Nephron progenitor cell (in vitro differentiated cells): ENCODE measurements at places on chromosomes 12 and 14.

GRCh38 chr12:227286-227915 lies 13.4 kb upstream of the SLC6A12 start:
- DNase-seq = no peak

DNA sequence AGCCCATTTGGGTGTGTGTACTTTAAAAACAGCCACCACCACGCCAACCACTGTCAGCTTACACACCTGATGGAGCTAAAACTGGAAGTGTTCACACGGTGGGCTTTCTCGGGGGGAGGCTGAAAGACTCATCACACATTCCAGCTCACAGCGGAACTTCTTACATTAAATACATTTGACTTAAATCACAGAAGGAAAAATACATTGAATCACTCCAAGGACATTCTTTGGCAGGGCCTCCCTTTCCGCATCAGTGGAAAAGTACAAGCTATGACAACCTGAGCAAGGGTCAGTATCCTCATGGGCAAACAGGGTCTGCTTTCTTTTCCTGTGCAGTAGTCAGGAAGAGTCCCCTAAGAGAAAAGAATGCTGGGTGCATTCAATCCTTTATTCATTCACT lies 31.0 kb upstream of the TC2N start:
- no peak for DNase-seq

GRCh38 chr14:90280096-90280495 lies 23.7 kb downstream of the PSMC1 start:
- DNase-seq = no peak

DNA sequence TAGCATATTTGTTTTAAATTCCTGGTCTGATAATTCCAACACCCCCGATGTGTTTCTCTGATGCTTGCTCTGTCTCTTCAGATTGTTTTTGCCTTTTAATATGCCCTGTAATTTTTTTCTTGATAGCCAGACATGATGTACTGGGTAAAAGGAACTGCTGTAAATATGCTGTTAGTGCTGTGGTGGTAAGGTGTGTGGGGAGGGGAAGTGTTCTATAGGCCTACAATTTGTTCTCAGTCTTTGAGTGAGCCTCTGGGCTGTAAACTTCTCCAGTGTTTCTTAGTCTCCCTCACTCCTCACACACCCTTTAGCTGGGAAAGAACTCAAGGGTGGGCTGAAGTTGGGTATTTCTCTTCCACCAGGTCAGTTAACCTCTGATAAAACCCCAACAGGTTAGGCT lies 147.0 kb upstream of the OR4E1 start:
- DNase-seq = no peak

- DNase-seq = no peak
Observed at GRCh38 chr12:32494656-32495055, 95.3 kb downstream of the FGD4 start.

- DNase-seq = peak; percentile 24
Observed at GRCh38 chr12:51392556-51393237, 1.5 kb upstream of the GALNT6 start.

DNA sequence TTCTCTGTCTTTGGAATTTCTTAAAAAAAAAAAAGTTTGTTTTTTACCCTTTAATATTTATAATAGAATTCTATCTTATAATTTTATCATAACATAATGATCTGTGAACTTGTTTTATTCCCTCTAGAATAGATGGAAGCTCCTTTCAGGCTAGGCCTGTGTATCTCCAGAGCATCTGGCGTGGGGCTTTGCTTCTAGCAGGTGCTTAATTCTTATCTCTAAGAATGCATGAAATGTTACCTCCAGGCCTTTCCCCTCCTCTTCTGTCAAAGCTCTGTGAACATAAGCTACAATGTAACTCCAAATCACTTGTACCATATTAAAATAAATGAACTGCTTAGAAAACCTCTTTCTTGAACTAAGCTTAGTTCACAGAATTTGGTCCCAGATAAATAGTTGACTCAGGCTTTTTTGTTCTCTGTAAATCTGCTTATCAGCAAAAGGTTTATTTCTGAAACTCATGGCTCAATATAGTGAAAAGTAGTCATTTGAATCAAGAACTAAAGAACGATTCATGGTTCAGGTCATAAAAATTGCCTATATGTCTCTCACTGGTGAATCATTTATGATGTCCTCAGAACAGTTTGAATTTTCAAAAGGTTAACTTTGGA lies 407.1 kb downstream of the TRHDE start:
- DNase-seq = no peak

DNA sequence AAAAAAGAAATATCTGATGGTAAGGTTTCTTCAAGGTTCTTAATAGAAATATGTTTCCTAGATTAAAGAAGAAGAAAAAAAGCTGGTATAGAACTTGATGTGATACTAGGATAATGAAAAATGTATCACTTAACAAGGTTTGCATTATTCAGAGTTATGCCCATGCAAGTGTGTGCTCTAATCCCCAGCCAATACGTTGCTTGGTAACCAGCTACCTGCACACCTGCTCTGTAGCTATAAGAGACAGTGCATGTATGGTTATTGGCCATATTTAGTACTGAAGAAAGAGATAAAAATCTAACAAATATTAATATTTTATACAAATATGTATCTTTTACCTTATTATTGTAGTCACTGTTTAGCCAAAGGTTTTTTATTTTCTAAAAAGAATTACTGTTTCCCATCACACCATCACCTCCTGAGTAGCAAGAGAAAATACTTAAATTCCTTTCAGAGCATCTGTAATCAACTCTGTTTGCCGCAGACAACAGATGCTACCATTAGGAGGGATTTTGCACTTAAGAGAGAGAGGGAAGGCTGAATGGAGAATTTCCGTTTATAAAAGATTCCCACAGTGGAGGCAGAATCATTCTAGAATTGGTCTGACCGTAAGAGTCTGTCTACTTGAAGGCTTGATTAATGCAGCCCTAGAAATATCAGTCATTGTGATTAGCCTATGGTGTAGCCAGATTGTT lies 115.6 kb downstream of the NEDD1 start:
- DNase-seq = no peak

DNA sequence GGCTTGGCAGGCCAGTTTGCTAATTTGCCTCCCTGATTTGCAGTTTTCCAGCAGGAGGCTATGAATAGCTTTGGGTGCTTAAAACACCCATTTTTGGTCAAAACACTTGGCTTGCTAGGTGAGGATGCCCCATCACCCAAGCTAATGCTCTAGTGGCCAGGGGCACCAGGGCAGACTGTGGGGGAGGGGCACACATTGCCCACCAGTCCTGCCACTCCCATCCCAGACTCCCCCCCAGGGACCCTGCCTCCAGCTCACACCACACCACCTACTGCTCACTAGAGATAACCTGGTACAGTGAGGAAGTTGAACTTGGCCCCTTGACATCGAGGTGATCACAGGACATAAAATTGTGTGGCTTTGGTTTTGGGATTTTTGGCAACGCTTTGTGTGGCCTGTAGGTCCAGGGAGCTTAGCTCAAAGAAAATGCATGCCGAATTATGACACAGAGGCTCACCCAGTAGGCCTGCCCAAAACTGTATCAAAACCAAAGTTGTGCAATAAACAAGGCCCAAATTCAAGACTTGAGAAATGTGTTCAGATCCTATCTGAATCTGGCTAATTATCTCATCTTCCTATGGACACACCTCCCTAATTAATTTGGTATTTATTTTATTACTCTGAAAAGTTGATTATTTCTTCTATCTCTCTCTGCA lies 4.3 kb downstream of the NUAK1 start:
- no peak for DNase-seq

GRCh38 chr14:23154964-23155587 lies 28.4 kb downstream of the SLC7A8 start:
- DNase-seq = no peak

GRCh38 chr12:30026621-30027234 lies 243.0 kb upstream of the TMTC1 start:
- DNase-seq = no peak

DNA sequence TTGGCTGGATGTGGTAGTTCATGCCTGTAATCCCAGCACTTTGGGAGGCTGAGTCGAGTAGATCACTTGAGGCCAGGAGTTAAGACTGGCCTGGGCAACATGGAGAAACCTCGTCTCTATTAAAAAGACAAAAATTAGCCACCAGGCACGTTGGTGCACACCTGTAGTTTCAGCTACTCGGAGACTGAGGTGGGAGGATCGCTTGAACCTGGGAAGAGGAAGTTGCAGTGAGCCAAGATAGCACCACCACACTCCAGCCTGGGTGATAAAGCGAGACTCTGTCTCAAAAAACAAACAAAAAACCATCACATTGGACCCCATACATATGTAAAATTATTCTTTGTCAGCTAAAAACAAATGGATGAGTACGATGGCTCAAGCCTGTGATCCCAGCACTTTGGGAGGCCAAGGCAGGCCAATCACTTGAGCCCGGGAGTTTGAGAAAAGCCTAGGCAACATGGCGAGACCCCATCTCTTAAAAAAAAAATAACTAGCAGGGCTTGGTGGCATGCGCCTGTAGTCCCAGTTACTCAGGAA lies 43.9 kb downstream of the LIMA1 start:
- no peak for DNase-seq

GRCh38 chr14:21723431-21724045 lies 49.9 kb upstream of the OR4E1 start:
- peak; percentile 71 for DNase-seq

- peak; percentile 85 for DNase-seq
Observed at GRCh38 chr14:53946404-53947093, 10.1 kb downstream of the BMP4 start.

GRCh38 chr12:23139026-23139425 lies 514.1 kb downstream of the ETNK1 start:
- DNase-seq = no peak

DNA sequence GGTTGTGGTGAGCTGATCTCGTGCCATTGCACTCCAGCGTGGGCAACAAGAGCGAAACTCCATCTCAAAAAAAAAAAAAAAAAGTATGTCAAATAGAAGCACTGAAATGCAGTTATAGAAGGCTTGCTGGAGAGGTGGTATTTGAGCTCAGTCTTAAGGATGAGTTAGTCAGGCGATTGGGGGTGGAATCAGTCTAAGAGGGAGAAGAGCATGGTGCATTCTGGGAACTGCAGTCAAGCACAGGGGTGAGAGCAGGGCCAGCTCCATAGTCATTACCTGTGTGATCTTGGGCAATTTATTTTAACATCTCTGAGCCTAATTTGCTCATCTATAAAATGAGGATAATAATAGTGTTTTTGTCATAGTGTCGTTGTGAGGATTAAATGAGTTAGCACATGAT lies 5.9 kb upstream of the GNB3 start:
- DNase-seq = no peak

GRCh38 chr14:62655166-62655565 lies 390.1 kb downstream of the KCNH5 start:
- no peak for DNase-seq

DNA sequence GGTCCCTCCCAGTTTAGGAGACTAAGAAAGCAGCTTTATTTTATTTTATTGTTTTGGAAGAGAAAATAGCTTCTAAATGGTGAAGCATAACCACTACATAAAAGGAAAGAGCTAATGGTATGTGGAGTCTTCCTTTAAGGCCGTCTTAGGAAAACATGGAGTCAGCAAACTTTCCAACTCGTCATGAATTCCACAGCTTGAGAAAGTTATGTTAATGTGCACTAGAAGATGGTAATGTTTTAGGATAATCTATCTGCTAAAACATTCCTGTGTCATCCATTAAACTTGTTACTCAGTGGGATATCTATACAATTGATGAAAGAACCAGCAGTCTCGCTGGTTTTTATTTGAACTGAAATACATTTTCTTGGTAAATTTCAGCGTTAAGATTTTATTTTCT lies 448.4 kb upstream of the SEL1L start:
- no peak for DNase-seq

- DNase-seq = no peak
Observed at GRCh38 chr14:90287791-90288190, 31.4 kb downstream of the PSMC1 start.

DNA sequence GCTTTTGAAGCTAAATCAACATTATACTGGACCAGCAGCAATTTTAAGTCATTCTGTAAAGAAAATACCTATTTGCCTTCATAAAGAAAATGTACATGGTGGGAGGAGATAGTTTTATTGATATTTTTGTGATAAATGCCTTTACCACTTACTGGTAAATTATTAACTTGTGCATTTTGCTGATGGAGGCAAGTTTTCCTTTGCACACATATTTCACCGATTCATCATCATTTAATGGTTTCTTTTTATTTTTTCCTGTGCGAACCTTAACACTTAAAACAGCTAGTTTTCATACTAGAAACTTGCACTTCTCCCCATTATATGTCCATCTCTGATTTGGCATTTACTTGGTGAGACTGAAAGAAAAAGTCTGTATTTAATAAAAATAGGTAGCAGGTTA lies 239.3 kb downstream of the TRHDE start:
- DNase-seq = no peak

- DNase-seq = no peak
Observed at GRCh38 chr12:19646599-19646998, 207.3 kb downstream of the AEBP2 start.

GRCh38 chr12:124227951-124228711 lies 66.8 kb upstream of the RFLNA start:
- DNase-seq = no peak

GRCh38 chr14:101788016-101788635 lies 26.6 kb downstream of the PPP2R5C start:
- DNase-seq = no peak

- DNase-seq = peak; percentile 94
Observed at GRCh38 chr12:55715833-55716581, at the start of gene BLOC1S1. BLOC1S1 (plus strand) TSS chr12:55716046; CDS start chr12:55716052, 6 bp downstream.

- DNase-seq = no peak
Observed at GRCh38 chr12:39923364-39923763, 182.5 kb downstream of the SLC2A13 start.

- DNase-seq = no peak
Observed at GRCh38 chr14:90620568-90621077, 195.6 kb downstream of the TTC7B start.

DNA sequence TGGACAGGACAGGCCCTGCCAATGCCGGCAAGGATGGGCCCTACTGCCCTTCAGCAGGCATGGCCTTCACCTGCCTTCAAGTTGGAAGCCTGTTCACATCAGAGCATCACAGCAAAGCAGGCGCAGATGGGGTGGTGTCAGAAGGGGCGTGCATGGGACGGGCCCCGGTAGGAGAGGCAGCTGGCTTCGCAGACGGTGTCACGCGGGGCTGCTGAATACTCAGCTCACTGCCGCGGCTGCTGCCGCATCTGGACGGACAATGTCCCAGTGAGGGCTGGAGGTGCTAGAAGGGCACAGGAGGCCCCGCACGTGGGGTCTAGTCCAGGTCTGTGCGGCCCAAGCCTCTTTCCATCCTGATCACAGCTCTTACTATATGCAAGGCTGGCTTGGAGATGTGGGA lies 42.1 kb downstream of the LRCOL1 start:
- no peak for DNase-seq

DNA sequence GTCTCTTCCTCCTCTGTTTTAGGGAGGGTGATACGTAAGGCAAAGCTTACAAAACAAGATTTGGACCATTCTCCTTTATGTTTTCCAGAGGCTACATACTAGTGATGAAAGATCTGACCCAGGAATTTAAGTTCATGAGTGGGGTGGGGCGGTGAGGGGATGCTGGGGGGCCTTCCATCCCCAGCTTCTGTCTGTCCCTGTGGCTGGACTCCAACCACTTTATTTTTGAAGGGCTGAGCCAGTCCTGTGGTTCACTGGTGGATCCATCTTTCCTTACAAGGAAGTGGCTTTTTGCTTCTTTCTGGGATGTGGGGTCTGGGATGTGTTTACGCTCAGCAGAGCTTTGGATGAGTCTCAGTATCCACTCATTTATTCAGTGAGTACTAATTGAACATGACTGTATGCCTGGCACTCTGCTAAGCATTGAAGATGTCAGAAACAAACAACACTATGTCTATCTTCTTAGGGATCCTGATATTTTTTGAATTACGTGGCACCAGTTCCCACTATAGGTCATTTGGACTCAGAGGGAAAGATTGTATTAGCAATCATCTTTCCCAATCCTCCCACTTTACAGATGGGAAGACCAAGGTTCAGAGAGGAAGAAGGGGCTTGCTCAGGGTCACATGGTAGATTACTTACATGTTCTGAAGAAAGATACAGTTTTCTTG lies 291.8 kb upstream of the TBX3 start:
- DNase-seq = no peak
